ENCODE measurements at places on chromosomes 2 and 18. TPM values are rescaled to one million over a fixed set of nuclear protein-coding genes. Genes with fewer than 3 reads are reported as not detected.

CNDP1 gene
- total RNA-seq, result 0.13 TPM

LTBP1 gene
- 57.9 TPM for total RNA-seq

GPR35 gene
- 1.1 TPM for total RNA-seq

ZNF385B gene
- total RNA-seq, result 3.9 TPM

MOGAT1 gene
- not detected for total RNA-seq

IL36A gene
- not detected for total RNA-seq

PSMA8 gene
- not detected for total RNA-seq

RAX gene
- total RNA-seq, result not detected

DSG1 gene
- total RNA-seq, result not detected

STON1 gene
- 10.0 TPM for total RNA-seq

MBP gene
- total RNA-seq, result 11.1 TPM

CYP27A1 gene
- total RNA-seq, result 18.4 TPM

SP5 gene
- total RNA-seq, result 5.0 TPM

NEDD4L gene
- 24.8 TPM for total RNA-seq

PPP4R1 gene
- total RNA-seq, result 80.7 TPM

SP140 gene
- 0.22 TPM for total RNA-seq

ANKRD30B gene
- total RNA-seq, result under 0.01 TPM

PLB1 gene
- total RNA-seq, result 1.6 TPM

All from muscle of leg (tissue), 16 donors.